Activated T-cell treated with anti-CD3 and anti-CD28 coated beads for 4 hours (primary cell): ENCODE measurements at places on chromosomes 2 and 18.

DNA sequence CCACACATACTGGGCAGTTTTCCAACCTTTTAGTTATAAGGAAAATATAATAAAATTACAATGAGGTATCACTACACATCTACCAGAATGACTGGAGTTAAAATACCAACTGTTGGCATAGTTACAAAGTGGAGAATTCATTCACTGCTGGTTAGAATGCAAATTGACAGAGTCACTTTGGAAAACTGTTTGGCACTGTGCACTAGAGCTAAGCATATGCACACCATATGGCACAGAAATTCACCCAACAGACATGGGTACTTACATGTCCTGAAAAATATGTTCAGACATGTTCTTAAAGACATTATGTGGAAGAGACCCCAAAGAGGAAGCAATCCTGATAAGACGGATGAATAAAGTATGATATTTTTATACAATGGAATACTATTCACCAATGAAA lies 686.1 kb upstream of the RAB6C start:
- no peak for DNase-seq

DNA sequence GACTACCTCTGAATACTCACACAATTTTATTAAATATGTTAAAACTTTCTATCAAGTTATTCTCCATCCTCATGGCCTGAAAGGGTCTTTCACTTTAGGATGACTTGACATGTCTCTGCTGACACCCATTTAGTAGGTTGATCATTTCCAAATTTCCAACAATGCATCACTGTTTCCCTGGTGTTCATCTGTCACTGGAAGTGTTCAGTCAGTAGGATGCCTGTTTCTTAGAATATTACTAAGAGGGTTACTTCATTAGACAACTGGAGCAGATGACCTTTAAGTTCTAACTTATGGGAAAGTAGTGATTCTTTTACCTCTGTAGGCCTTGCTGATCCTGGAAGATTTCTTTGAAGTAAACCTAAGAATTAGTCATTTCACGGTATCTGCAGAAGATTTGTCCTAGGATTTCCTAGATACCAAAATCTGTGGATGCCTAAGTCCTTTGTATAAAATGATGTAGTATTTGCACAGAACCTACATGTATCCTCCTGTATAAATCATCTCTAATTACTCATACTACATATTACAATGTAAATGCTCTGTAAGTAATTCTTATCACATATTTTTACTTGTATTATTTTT lies 77.7 kb downstream of the MAP3K20 start:
- no peak for DNase-seq

DNA sequence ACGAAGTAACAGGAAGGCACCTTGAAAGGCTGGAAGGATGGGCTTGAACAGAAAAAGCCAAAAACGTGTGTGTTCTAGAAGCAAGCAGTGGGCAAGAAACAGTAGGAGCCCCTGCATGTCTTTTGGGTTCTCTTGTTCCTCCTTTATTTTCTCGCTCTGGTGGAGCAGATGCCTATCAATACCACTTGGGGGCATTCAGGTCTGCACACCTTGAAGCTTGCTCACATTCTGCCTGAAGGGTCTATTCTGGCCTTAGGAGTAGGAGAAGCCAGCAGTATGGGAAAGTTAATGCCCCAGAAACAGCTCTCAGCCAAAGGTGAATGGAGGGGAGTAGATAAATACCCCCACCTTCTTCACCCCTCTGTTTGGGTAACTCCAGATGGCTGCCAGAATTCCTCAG lies 204.5 kb downstream of the TXNL1 start:
- no peak for DNase-seq

DNA sequence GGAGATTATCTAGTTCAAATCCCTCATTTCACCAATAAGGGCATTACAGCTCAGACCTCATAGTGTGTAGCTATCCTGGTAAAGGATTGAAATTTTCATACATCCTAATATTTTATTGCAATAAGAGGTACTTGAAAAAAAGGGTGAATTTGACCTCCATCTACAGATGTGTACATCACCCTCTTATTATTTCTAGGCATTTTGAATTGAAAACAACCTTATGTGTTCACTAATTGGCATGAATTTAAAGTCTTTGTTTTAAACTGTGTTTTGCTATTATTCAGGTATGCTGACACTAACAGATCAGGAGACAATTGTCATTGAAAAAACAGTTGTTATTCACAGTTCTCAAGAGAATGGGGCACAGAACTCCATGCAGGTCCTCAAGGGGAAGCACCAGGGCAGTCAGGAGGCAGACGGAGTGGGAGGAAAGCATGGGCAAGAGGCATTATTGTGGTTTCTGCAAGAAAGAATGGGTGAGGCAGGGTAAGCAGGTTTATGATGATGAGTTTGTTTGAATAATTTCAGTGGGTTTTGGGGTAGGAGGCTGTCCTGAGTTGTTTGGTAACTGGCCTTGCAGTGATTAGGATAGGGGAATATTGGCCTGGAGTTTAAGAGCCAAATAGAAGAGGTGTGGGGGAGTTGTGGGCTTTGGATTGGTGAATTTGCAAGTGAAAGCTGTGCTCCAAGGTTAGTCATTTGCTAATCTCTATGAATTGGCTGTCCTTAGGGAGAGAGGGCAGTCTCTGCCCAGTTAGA lies 194.6 kb downstream of the GPD2 start:
- no peak for DNase-seq

- no peak for DNase-seq
These were observed 228.2 kb downstream of the VAPA start for GRCh38 chr18:10142056-10142455.

DNA sequence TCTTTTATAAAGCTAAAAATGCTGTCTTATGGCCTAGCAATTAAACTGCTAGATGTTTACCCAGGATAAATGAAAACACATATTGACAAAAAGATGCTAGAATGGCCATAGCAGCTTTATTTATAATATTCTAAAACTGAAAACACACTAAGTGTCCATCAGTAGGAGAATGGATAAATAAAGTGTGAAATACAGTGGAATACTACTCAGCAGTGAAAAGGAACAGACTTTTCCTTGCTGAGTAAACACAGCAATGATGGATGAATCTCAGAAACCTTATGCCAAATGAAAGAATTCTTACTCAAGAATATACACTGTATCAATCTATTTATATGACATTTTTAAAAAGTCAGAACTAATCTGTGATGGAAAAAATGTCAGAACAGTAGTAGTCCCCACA lies 33.2 kb downstream of the DDX1 start:
- no peak for DNase-seq

GRCh38 chr2:76642129-76642528 lies 880.0 kb downstream of the LRRTM4 start:
- no peak for DNase-seq

DNA sequence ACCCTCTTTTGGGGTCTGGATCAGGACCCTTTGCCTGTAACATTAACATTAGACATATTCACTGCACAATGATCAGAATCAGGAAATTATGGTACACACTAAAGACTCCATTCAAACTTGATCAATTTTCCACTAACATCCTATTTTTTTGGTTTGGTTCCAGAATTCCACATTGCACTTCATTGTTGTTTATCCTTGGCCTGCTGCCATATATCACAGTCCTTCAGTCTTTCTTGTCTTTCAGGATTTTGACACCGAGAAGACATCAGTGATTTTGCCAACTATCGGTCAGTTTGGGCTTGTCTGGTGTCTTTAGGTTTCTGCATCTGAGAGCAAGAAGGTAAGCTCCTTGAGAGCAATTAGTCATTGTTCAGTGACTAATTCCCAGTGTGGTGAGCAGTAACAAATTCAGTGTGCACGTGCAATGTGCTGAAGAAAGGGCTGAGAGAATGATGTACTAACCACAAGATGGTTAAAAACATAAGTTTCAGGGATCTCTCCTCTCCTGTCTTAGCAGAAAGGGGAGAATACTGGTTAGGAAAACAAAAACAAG lies 23.5 kb downstream of the MARCHF4 start:
- DNase-seq, result no peak

DNA sequence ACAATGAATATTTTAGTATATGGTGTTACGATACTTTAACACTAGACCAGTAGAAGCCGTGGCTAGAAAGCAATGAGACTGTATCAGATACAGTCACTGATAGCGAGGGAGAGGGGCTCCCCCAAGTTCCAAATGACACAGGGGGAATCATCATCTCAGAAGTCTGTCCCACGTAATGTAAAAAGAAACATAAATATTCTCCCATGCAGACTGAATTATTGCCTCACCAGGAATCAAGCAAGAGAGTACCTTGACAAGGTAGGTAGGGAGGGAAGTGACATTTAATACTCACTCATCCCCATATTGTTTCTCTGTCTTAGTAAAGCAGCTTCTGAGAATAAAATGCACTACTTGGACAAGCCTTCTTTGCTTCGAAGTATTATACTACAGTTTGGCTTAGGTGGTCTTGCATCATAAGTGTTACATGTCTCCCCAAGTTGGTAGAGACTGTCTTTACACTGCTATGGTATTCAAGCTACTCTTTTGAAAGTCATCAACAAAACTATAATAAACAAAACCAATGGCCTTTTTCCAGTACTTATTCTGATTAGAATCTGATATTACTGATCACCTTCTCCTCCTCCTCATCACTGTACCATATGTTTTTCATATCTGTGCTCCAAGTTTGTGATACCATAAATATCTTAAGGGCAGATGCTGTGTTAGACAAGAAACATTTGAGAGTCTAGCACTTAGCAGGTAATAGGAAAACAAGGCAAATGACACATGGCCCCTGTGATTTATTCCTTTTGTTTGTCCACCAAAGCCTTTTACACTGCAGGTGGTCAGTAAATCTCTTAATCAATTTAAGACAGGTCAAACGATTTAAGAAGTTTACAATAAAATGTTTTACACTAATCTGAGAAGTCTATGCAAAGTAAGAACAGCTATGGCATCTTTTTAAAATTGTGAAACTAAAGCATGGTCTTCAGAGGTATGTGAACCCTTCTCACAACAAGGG lies 2.7 kb downstream of the LAPTM4A start:
- no peak for DNase-seq

- no peak for DNase-seq
These were observed 562 bp downstream of the ANKMY1 start for GRCh38 chr2:240557101-240557751.

DNA sequence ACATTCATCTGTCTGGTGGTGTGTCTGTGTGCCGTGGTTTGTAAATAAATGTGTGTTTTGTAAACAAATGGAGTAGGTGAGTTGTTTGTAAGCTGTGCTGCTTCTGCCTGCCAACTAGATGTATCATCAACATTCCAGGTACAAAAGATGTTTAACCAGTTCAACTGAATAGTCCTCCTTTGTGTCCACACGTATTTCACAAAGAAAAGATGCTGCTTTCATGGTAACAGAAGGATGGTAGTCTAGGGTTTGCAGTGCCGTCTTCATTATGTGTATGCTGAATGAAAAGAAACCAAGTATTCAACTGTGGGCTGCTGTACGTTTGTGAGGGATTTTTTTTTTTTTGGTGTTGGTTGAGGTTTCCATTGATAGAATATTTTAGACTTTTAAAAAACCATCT lies 72.1 kb downstream of the CAMKMT start:
- DNase-seq, result no peak

DNA sequence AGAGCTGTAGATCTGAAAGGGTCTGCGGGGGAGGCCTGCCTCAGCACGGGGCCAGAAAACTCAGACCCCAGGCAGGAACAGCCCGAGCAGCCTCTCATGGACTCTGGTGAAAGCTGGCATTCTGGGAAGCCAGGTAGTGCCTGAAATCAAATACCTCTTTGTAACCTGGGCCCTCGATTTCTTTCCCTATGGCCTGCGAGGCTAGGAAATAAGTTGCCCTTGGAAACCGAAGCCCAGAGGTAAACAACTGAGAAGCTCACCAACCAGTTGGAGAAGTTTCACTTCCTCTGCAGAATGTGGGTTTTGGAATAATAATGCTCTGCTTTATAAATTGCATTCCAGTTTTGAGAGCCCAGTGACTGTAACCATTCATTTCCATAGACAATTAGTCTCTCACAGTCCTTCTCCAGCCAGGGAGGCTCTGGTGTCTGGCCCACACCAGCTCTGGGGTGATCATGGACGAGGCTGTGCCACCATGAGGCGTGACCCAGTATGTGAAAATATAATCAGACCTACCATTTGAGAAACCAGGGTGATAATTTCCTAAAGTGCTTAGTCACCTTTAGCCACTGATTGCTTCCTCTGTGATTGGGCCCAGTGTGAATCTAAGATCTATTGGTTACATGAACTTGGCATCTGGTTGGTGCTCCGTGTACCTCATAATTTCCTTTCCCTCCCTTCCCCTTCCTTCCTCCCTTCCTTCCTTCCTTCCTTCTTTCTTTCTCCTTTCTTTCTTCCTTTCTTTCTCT lies 133.1 kb upstream of the PELI1 start:
- no peak for DNase-seq

GRCh38 chr2:221465776-221466175 lies 106.3 kb downstream of the EPHA4 start:
- DNase-seq, result no peak

DNA sequence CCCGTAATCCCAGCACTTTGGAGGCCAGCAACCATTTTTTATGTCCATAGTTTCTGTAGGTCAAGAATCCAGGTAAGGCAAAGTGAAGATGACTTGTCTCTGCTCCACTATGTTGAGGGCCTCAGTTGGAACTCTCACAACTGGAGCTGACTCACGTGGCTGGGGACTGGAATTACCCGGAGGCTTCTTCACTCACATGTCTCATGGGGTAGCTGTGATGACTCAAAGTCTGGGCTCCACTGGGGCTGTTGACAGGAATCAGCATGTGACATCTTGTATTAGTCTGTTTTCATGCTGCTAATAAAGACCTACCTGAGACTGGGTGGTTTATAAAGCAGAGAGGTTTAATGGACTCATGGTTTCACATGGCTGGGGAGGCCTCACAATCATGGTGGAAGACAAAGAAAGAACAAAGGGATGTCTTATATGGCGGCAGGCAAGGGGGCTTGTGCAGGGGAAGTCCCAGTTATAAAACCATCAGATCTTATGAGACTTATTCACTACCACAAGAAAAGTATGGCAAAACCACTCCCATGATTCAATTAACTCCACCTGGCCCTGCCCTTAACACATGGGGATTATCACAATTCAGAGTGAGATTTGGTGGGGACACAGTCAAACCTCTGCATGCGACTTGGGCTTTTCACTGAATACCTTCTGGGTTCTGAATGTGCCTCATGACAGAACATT lies 7.8 kb upstream of the PPP1R1C start:
- no peak for DNase-seq

- no peak for DNase-seq
These were observed 13.9 kb downstream of the SLC19A3 start for GRCh38 chr2:227703961-227704360.

- no peak for DNase-seq
These were observed 89.0 kb upstream of the SERTAD2 start for GRCh38 chr2:64742678-64743077.

GRCh38 chr18:7941533-7941932 lies 374.4 kb downstream of the PTPRM start:
- DNase-seq, result no peak

DNA sequence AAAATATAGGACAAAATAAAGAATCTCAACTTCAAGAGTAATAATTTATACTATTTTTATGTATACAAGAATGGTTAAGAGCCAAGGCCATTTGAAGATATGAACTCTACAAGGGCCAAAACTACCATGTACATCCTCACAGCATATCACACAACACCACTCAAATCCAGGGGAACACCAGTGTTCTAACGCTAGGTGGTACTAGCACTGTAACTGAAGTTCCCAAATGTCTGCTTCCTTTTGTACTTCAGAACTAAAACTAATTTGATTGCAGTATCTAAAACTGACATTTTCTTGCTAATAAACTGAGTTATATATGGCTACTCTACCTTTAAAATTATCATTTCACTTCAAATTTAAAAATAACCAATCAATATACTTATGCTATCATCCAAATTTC lies 47.0 kb downstream of the REV1 start:
- no peak for DNase-seq
